ENCODE measurements at places on chromosomes 2 and 18.

DNA sequence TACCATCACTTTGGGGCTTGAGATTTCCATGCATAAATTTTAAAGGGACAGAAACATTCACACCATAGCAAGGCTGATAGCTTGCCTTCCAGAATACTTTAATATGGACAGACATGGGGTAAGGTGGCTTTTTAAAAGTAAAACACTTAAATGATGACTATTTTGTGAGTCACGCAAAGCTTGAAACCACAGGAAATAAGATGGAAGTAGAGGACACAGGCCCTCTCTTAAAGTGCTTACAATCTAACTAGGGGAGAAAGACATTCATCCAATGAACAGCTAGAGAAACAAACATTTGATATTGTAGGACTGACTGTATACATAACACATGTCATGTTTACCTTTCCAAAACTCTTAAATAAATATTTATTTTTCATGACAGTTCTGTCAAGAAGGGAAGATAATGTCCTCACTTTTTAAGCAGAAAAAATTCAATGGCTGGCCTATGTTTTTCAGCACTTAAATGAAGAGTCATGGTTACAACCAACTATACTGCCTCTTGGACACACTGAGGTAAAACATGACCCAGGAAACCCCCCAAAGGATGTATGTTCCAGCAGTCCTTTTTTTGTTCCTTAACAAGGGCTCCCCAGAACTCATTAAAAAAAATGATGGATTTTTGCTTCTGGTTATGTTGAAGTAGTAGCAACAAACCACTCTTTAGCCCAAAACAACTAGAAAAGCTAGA is 120.0 kb upstream of the RBMS1 start:
- DNase-seq: no peak

DNA sequence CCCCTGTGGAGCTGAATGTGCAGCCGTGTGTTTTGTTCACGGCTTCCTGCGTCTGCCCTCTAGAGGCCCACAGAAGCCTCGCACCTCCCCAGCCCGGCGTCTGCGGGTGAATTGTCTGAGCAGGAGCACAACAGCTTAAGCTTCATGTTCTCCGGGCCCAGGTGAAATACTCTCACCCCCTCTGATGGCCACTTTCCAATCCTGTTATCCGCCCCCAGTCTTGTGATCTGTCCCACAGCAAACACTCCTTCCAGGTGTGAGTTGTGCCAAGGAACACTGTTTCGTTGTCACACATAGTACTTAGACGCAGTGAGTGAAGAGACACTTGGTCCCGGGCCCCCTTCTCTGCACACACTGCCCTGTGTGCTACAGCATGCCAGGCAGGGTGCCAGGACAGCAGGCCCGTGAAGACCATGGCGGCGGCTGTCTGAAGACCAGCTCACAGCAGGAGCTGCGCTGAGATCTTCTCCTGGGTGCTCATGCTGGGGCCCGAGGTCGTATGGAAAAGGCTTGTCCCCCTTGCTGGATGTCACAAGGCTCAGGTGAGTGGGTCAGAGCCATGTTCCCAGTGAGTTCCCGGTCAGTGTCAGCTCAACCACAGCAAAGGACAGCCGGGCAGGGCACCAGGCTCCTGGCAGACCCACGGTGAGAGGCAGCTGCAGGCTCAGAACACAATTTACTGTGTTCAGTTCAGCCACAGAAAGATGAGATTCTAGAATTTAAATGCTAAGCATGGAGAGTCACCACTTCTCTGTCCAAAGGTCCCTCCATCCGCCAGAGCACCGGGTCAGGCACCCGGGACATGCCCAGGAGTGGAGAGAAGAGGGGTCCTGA is 6.8 kb upstream of the PXDN start:
- DNase-seq: peak; percentile 30

GRCh38 chr18:13320096-13320495 is 101.5 kb downstream of the LDLRAD4 start:
- DNase-seq: no peak

DNA sequence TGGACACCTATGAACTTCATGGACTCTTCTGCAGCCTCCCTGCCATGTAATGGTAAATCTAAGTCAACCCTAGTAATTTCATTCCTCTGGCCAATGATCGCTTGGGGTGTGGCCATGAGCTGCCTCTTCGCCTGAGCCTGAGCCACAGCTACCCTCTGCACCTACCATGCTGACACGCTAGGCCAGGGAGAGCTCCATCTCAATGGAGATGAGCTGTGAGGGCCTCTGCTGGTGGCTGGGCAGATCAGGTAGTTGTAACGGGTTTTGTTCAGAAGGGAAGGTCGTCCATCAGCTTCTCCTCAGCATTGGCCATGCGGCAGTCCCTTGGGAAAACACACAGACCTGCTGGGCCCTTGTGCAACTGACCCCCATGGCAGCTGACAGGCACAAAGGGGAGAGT is 24.4 kb downstream of the MPHOSPH10 start:
- no peak for DNase-seq

- DNase-seq: no peak
Observed at GRCh38 chr2:231632559-231633142, 40.0 kb downstream of the TEX44 start.

GRCh38 chr18:66048406-66048805 is 297.6 kb downstream of the CDH7 start:
- no peak for DNase-seq

GRCh38 chr2:44947028-44947375 is 5.5 kb downstream of the SIX3 start:
- DNase-seq: no peak

- DNase-seq: no peak
Observed at GRCh38 chr2:14256890-14257289, 375.6 kb upstream of the LRATD1 start.

GRCh38 chr2:106863387-106863786 is 22.6 kb downstream of the ST6GAL2 start:
- DNase-seq: no peak

DNA sequence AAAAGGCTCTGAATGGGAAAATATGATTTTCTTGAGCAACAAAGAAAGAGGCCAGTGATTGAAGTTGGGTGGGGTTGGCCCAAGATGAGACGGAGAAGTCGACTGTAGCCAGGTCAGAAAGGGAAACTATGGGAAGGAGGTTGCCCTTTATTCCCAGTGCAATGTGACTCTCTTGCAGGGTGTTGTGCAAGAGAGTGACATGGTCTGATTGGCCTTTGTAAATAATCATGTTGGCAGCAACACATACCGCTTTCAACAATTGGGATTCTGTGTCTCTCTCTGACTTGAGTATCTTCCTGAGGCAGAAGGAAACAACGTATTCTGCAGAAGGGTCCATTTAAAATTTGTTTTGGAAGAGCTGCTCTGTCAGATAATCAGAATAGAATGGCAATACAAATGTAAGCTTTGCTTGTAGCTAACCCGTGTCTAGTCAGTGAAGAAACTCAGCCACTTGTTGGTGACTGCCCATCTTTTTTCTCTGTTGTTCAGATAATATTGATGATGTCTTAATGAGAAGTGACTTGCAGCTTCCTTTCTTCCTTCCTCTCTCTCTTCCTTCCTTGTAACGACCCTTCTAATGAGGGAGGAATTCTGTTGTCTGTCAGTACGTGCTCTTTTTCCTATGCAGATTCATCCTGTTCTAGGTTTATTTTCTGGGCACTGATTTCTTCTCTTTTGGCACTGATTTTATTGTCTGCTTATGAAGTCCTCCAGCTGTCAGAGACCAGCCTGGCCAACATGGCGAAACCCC is 311.0 kb upstream of the FAM98A start:
- no peak for DNase-seq

- no peak for DNase-seq
Observed at GRCh38 chr2:85743304-85743978, 10.3 kb upstream of the ATOH8 start.

GRCh38 chr18:7096838-7097237 is 20.8 kb downstream of the LAMA1 start:
- no peak for DNase-seq

DNA sequence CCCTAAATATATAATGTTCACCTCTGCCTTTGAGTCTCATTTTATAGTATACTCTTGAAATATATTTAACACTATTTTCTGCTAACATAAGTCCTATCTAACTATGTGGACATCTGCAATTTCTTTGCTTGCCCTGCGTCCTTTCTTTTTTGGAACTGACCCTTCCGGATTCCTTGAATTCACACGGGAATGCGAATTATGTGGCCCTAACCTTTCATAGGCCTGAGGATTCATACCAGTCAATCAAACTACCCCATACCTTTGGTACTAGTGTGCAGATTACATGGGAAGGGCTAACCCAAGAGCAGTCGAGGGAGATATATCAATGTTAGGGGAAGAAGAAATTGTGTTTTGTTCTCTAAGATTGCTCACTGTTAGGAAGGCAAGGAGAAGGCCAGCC is 56.4 kb downstream of the NRXN1 start:
- no peak for DNase-seq

DNA sequence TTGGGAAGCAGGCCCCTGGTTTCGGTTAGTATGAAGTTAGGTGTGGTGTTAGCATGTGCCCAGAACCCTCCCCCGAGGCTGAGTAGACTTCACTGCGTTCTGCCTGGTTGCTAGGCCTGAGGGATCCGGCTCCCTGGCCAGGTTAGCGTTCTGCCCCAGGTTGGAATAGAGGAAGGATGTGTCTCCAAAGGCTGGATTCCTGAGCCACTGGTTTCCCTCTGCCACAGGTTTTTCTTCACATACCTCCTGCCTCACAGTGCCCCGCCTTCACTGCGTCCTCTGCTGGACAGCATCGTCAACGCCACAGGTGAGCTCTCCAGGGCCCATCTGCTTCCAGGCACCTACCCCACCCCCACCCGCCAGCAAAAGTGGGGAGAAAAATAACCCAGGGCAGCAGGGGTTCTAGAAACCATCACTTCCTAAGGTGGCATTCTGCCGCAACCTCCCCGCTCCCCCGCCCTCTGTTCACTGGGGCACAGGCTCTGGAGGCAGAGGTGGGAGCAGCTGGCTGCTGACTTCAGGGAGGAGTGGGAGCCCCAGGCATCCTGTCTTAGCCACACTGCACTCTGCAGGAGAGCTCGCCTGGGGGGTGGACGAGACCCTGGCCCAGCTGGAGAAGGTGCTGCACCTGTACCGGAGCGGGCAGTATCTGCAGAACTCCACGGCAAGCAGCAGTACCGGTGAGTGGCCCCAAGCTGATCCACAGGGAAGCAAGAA is 7.1 kb downstream of the PKDCC start:
- no peak for DNase-seq

GRCh38 chr18:27143580-27144287 is 41.4 kb downstream of the CHST9 start:
- DNase-seq: no peak

DNA sequence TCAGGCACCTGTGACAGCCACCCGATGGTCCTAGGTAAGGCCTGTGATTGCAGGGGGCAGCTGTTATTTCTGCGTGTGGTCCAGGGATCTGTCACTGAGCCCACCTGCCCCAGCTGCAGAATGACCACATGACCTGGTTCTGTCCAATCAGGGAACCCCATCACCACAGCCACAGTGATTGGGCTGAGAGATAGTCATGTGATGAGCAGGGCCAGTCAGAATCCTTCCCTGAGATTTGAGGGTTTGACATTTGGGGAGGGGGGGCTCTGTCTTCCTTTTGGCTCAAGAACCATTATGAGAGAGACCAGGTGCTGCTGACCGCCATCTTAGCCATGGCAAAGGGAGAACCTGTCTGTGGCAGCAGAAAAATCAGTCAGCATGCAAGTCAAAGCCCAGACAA is 147.2 kb downstream of the SMAD7 start:
- DNase-seq: no peak

- no peak for DNase-seq
Observed at GRCh38 chr2:230877759-230878598, 13.2 kb downstream of the ITM2C start.

- no peak for DNase-seq
Observed at GRCh38 chr18:79299711-79300110, 96.0 kb upstream of the NFATC1 start.

DNA sequence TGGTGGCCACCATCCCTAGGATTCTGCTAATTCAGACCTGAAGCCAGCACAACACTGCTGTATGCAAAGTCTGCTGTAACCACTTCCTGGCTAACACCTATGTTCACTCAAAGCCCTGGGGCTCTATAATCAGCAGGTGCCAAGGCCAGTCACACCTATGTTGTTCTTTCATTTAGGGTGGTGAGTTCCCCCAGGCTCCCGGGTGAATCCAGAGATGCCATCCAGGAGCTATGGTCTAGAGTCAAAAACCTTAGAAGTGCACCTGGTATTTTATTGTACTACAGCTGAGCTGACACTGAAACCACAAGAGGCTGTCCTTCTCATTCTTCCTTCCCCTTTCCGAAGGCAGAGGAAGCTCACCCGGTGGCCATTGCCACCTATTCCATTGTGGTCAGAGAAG is 46.2 kb upstream of the CCDC141 start:
- no peak for DNase-seq

DNA sequence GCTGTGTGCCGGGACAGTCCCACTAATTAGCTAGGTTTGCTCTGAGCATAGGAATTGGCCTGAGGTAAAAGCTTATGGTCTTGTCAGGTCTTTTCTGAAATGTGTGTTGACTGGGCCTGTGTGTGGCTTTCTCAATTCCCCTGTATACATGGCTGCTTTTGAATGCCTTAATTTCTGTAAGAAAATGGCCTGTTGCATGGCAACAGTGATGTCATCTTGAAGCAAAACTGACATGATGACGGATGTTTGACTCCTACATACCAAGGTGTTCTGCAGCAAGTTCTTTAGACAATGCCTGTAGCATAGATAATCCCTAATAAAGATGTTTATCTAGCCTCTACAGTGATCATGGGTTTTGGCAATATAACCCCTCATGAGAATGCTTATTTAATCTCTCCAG is 198.5 kb downstream of the OTX1 start:
- no peak for DNase-seq

GRCh38 chr2:2188344-2188920 is 142.6 kb downstream of the MYT1L start:
- no peak for DNase-seq

- no peak for DNase-seq
Observed at GRCh38 chr2:54967759-54968365, 82.4 kb downstream of the RTN4 start.

DNA sequence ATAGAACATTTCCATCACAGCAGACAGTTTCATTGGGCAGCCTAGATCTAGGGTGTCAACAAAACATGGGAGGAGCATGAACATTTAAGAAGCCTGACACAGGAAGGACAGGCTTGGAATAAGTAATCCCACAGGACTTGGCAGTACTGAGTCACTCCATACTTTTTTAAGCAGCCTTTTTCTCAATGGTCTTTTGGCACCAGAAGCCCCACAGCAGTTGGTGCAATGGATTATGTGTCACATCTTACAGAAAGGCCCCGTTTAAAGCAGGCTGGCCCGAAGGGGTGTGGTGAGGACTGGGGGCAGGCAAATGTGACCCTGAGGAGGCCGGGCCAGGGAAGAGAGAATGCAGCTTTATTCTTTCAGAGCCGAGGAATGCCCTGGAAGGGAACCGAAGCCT is 26.6 kb downstream of the SPTBN1 start:
- no peak for DNase-seq

- DNase-seq: no peak
Observed at GRCh38 chr2:168155680-168156079, 91.7 kb downstream of the STK39 start.
